ENCODE measurements at places on chromosomes 13 and 19.

DNA sequence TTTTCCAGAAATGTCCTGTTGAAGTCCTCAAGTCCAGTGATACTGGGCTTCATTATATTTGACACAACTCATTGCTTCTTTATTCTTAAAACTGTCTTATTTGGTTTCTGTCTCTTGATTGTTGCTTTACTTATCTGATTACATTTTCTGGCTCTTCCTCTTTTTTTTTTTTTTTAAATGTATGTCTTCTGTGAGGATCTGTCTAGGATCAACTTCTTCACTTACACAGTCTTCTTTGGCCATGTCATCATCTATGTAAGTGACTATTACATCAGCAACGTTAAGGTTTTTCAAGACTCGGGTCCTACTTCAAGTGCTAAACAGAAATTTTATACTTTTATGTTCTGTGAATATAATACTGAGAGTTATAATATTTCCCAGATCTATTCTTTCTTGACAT is 162.1 kb downstream of the PDS5B start:
- no peak for DNase-seq

DNA sequence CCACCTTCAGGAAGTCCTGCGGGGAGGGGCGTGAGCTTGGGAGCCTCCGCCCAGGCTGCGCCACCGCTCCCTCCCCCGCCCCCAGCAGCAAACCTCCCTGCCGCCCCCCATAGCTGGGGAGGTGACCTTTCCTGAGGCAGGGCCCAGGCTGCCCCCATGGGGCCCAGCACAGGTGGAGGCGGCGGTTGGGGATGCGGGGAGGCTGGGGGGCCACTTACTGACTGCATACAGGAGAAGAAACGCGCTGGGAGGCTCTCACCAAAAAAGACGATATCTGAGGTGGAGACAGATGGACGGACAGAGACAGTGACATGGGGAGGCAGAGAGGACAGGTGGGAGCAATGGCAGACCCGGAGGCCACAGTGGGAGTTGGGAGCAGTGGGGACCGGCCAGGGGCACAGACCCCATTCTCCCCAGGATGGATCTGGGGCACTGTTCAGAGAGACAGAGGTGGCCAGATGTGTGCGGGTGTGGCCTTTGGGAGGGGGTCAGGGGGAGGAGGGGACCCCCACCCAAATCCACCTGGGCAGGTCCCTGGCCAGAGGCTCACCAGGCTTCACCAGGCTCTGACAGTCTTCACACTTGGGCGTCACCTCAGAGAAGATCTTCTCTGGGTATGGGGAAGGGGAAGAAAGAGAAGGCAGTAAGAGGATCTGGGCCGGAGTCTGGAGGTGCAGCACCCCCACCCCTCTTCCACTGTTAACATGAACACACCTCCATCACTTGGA is 3.0 kb upstream of the RINL start:
- DNase-seq, result no peak

- no peak for DNase-seq
Measured at GRCh38 chr19:5001615-5002014, 32.7 kb downstream of the KDM4B start.

GRCh38 chr19:1295169-1296012 is 9.7 kb downstream of the EFNA2 start:
- DNase-seq, result no peak

GRCh38 chr13:65834897-65835296 is 1395.2 kb downstream of the PCDH9 start:
- DNase-seq, result no peak

- no peak for DNase-seq
Measured at GRCh38 chr13:44649104-44649428, 72.9 kb upstream of the TSC22D1 start.

DNA sequence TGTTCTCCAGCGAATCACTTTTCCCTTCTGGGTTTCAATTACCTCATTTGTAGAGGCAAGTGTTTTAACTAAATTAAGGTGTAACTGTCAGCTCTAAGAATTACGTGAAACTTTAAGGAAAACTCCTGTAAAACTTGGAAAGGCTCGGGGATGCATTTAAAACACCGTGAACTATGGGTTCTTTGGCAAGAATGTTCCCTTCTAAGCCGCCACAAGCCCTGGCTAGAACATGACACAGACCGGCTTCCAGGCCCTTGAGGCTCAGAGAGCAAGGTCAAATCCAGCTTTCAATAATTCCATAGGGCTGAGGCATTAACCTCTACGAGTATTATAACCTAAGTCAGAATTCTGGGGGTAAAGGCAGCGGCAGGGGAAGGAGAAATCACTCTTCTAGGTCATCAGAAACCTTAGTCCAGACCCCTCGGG is 685 bp downstream of the VWA8 start:
- DNase-seq, result no peak

DNA sequence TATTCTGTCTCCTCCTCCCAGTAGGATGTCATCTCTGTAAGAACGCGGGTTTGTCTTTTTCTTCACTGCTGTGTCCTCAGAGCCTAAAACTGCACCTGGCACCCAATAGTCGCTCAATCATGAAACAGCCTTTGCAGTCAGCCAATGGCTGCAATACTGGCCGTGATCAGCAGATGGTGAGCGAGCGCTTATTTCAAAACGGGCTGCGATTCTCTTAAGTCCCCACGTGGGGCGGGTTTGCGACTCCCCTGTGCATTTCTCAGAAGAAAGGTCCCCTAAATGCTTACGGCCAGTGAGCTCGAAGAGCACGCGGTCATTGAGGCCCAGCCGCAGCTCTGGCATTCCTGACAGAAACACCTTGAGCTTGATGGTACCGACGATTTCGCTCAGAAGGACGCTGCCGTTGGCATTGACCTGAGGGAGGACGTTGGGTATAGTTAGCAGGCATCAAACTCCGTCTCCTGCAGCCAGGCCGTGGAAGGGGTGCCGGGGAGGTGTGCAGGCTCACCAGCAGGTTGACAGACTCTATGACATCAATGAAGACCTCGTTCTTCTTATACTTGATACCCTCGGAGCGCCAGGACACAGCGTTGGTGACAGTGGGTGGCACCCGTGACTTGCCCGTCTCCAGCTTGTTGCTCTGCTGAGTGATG is 6.0 kb downstream of the AP1M2 start:
- DNase-seq, result no peak

- no peak for DNase-seq
Measured at GRCh38 chr13:91359631-91360030, 12.1 kb downstream of the MIR17HG start.

All from NCI-H187 treated with DMSO at 0.1 percent for 48 hours (cell line).